ENCODE measurements at places on chromosomes 2 and 18. TPM values are rescaled to one million over a fixed set of nuclear protein-coding genes. Genes with fewer than 3 reads are reported as not detected.

DNA sequence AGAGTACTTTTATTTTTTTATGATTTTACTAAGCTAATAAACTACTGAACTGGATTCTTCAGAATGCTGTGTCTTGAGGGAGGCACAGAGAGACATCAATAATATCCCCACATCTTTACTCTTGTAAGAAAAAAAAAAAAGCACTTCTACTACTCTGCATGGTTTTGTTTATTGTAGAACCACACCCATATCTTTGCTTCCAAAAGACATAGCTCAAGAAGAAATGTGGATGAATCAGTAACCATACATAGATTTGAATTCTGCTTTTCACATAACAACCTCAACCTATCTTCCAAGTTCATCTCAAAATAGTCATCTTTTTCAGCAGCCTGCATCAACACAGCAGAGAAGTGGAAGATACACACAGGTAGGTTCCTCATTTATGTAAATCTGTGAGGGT lies 12.2 kb upstream of the COL5A2 start:
- DNase-seq = no peak

Gene PHLPP1
- total RNA-seq = 5.9 TPM

- DNase-seq = no peak
Observed at GRCh38 chr2:26088038-26088643, 54.3 kb downstream of the RAB10 start.

Gene ALPP
- total RNA-seq = not detected

DNA sequence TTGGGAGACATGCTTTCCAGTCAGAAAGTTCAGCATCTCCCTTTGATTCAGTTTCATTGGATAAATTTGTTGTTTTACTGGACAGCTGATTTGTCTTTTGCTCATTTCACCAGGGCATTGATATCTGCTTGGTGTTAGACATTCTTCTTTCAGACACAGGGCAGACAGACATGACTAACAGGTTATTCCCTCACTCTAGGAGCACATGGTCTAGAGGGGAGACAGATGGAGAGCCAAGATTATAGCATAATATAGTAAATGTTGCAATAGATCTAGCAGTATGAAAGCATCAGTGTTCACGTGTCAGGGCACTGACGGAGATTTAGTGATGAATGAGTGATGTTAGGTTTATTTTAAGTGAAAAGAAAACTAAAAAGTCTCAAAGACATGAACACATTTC lies 187.0 kb upstream of the CYRIA start:
- no peak for DNase-seq

- no peak for DNase-seq
Observed at GRCh38 chr2:39642051-39642718, 23.5 kb upstream of the TMEM178A start.

- no peak for DNase-seq
Observed at GRCh38 chr2:120398051-120398995, 52.4 kb downstream of the INHBB start.

Gene CYTIP
- total RNA-seq = 0.82 TPM

GRCh38 chr2:176002688-176003210 lies 682 bp upstream of the LNPK start:
- DNase-seq = no peak

DNA sequence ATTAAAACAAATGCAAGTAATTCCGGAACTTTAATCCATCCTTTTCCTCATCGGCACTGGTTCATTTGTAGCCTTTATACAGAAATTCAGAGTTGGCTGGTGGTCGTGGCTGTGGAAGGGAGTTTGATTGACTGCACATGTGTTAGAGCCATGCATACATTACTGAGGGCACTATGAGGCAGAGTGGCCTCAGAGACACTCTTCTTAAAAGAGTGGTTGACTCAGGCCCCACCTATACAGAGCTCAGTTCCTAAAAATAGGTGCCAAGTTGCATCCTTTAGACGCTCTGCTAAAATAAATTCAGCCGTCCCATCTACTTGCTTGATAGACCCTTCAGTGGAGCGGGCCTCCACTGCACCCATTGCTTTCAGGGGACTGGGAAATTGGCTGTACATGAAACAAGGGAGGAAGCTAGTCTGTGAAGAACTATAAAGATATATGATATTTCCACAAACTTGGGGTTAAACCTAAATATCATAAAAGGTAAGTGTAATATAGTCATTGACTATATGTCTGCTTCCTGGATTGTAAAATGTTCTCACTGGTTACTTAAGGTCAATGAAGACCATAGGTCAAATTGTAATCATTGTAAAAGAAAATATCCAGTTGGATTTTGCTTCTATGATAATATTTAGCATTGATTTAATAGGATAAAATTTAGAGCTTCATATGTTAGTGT lies 298.9 kb downstream of the XIRP2 start:
- no peak for DNase-seq

- no peak for DNase-seq
Observed at GRCh38 chr18:40985436-40985835, 969.6 kb upstream of the PIK3C3 start.

Gene GAREM2
- 0.93 TPM for total RNA-seq

Gene TEX51
- total RNA-seq = not detected

Gene DOCK10
- total RNA-seq = 1.6 TPM

DNA sequence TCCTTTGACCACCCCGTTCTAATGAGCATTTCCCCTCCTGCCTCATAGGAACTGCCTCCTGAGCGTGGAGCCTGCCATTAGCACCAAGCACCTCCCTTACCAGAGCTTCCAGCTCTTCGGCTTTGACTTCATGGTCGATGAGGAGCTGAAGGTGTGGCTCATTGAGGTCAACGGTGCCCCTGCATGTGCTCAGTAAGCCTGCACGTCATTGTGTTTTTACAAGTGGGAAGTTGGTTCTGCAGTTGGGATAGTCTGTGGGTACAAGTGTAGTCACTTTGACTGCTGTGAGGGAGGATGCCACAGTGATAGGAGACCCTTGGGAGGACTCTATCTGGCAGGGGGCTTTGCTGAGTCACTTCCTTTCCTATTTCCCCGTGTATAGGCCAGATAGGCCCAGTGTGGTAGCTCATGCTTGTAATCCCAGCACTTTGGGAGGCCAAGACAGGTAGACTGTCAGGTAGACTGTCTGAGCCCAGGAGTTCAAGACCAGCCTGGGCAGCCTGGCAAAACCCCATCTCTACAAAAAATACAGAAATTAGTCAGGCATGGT lies 22.0 kb upstream of the POLR1B start:
- no peak for DNase-seq

- DNase-seq = no peak
Observed at GRCh38 chr2:221948076-221948475, 350.7 kb downstream of the PAX3 start.

DNA sequence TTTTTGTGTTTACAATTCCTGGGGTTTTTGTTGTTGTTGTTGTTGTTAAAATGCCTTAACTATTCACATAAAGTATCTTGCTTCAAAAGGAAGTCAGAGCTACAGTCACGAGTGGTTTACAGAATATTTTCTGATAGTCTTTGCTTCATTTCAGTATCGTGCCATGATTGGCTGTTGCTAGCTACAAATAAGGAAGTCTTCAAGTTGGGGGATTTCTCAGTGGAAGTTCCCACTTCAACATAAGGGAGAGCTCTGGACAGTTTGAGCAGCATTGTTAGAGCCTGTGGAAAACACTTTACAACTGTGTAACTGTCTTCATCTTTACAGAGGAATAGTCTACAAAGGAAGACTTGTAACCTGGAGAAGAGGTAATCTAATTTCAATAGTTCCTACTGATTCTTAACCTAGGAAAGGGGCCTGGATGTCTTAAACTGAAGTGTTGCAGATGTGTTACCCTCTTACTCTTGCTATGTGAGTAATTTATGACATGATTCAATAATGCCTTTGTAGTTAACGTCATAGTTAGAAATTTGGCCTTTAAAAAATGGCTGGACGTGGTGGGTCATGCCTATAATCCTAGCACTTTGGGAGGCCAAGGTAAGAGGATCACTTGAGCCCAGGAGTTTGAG lies 23.4 kb upstream of the TANK start:
- no peak for DNase-seq

Gene CTNNA2
- not detected for total RNA-seq

Gene GREB1
- total RNA-seq = 7.8 TPM

GRCh38 chr2:70310899-70311298 lies 9.0 kb upstream of the FAM136A start:
- DNase-seq = no peak

Gene ZSCAN30
- total RNA-seq = 13.3 TPM

Gene MOCOS
- 0.33 TPM for total RNA-seq

DNA sequence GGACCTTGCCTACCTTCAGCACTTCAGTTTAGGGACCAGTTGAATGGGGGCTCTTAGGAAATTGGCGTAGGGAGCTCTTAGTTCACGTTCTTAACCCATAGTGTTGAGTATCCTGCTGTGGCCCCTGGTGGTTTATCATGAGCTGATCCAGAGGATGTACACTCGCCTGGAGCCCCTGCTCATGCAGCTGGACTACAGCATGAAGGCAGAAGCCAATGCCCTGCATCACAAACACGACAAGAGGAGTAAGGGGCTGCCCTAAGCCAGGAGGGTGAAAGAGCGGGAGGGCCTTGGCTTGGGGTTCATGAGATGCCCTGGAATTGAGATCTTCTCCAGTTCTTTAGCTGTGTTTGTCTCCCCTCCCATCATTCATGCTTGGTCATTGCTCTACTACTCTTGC lies 2.9 kb downstream of the RETREG2 start:
- no peak for DNase-seq

DNA sequence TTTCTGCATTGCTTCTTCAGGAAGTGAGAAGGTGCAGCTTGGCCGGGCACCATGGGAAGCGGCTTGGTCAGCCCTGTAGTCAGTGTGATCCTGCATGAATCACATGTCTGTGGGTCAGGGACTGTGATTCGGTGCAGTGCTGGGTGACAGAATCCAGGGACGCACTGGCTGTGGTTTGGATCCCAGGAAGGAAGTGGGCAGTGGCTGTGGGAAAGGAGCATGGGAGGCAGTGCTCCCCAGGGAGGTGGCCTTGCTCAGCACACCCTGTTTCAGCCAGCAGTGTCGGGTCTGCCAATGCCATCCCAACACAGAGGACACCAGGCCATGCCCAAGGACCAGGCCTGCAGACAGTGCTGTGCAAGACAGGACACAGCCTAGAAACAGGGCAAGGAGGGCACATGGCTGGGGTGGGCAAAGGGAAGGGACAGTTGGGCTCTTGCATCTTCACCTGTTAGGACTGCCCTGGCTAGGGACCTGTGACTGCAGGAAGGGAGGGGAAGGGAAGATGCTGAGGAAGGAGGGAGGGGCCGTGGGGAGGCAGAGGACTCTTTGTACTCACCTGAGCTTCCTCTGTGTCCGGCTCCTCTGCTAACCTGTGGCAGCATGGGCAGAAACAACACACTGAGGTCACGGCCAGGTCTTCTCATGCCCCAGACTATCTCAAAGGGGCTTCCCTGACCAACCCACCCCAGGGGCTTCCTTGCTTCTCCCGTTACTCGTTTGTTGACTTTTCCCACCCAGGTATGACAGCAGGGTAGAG lies 37.2 kb upstream of the DNMT3A start:
- DNase-seq = no peak

Gene TAF4B
- total RNA-seq = 1.1 TPM

DNA sequence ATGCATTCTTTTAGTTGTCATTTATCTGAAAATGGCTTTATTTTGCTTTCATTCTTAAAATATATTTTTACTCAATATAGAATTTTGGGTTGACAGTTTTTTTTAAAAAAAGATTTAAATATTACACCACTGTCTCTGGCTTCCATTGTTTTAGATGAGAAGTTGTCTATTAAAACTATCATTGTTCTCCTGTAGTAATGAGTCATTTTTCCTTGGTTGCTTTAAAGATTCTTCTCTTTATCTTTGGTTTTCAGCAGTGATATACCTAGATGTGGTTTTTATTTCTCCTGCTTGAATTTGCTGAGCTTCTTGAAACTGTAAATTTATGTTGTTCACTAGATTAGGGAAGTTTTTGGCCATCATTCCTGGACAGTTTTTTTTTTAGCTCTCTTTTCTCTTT lies 26.7 kb upstream of the DLX2 start:
- DNase-seq = no peak

- DNase-seq = no peak
Observed at GRCh38 chr2:34705551-34706247, 1106.6 kb upstream of the FAM98A start.

- DNase-seq = no peak
Observed at GRCh38 chr2:180739070-180739469, 241.3 kb upstream of the UBE2E3 start.

Gene HMSD
- total RNA-seq = not detected

- DNase-seq = no peak
Observed at GRCh38 chr2:205169464-205169863, 512.8 kb upstream of the NRP2 start.

Gene CCL20
- total RNA-seq = not detected

DNA sequence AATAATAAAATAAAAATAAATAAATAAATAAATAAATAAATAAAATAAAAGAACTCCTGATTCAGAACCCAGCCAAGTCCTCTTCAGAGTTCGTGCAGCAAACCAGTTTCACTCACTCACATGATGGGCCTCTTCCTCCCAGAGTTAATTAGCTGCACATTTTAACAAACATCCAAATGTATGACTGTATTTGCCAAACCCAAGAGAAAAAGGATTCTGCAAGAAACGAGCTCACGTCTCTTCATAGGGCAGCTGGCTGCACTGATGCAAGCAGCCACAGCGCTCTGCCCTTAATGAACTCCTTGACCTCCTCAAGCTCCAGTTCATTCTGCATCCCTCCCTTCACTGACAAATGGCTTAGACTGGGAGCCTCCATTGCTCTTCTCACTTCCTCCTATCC lies 55.1 kb downstream of the MREG start:
- DNase-seq = no peak

DNA sequence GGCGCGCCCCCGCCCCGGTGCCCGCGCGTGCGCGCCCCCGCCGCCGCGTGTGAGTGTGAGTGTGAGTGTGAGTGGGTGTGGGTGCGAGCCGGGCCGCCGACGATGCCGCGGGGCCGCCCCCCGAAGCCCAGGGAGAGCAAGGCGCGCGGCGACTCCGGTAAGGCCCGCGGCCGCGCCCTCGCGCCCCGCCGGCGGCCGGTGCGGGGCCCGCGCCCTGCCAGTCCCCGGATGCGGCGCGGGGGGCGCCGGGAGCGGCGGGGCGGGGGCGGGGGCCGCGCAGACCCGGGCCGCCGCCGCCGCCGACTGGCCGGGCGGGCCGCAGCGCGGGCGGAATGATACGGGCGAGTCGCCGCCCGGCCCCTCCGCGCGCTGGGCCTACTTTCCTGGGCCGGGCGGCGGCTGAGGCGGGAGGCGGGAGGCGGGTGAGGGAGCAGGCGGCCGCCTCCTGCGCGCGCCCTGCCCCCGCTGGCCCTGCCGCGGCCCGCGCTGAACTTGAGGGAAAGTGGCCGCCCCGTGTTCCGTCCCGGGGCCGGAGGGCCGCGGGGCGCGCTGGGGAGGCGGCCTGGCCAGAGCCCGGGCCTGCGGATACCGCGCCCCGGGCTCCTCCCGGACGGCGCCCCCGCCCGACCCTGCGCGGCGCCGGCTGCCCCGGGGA lies at the start of gene ZNF236:
Gene ZNF236 (plus strand): TSS at position 52 of the 655 bp plus-strand sequence. CDS start 51 bp downstream, at position 103.
- DNase-seq = peak; percentile 79

- no peak for DNase-seq
Observed at GRCh38 chr2:62687636-62688035, 17.9 kb upstream of the EHBP1 start.

Data from left ventricle myocardium inferior (tissue), 1 donor.